ENCODE measurements at places on chromosomes 1 and 21.

- DNase-seq, result no peak
These were observed 390.2 kb downstream of the USH2A start for GRCh38 chr1:216032961-216033614.

GRCh38 chr21:43811262-43812105, 22.1 kb downstream of the RRP1 start:
- no peak for DNase-seq

- no peak for DNase-seq
These were observed 24.1 kb downstream of the COL16A1 start for GRCh38 chr1:31679676-31680230.

DNA sequence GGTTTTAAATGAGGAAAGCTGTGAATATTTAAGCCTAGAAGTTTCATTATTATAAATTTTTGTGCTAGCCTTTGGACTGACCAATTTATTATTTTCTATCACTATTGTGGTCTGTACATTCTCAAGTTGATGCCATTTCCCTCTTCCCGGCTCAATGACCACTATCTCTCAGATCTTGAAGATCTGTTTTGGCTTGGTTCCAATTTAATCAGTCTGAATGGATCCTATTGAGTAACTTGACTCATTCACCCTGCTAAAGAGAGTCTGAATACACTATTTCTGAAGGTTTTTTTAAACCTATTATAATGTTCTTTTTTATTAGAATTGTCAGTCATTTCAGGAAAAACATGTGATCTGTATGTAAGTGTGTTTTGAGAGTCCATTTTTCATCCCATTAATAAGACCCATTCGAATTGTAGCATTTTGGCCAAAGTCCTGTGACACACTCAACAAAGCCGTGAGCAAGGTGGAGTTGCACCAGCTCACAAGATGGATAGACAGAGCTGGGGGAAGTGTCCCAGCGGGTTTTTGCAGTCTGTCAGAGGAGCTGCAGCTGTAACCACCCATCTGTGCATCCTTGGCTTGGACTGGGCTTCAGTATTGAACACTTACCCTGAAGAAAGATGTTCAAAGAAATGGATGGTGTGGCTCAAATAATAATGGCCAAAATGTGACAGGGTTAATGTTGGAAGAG, 145.6 kb downstream of the NFIA start:
- no peak for DNase-seq

DNA sequence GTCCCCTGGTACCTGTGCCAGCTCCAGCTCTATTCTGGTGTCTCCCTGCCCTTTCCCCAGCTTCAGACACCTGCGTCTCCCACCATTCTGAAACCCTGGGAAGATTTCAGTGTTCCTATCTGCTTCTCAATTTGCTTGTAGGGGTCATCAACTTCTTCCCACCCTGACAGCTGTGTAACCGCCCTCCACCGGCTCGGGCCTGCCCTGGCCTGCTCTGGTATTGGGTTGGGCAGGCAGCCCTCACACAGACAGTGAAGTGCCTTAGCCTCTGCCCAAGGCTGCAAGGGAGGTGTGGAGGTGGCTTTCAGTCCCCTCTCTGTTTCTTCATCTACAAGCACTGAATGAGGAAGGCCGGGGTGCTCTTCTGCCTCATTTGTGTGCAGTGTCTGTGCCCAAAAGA, 97.2 kb downstream of the LAMC2 start:
- DNase-seq, result no peak

- no peak for DNase-seq
These were observed 113.1 kb downstream of the PCBP3 start for GRCh38 chr21:45756669-45757068.

- DNase-seq, result no peak
These were observed 49.0 kb downstream of the BRINP2 start for GRCh38 chr1:177219554-177220458.

DNA sequence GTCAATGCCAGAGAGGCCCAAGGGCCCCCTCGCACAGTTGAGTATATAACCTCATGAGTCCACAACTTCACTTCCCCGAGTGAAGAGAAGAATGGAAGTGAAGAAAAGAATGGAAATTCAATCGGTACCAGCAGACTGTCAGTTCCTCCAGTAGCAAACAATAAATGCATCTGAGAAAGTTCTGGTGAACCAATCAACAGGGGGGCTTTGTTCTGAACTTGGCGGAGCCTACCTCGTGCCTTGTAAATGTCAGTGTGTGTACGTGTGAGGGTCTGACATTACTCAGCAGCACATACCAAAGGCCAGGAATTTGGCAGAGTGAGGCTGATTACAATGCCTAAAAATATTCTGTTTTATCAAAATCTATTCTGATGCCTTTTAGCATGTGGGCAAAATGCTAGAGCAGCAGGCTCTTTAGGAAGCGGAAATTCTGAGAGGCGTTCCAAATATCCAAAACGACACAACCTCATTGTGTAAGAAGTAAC, 238.5 kb downstream of the LTN1 start:
- no peak for DNase-seq

- DNase-seq, result no peak
These were observed 19.6 kb downstream of the BACH1 start for GRCh38 chr21:29318354-29318753.

GRCh38 chr1:62356257-62356835, 37.1 kb upstream of the KANK4 start:
- DNase-seq, result no peak

GRCh38 chr21:44566403-44566802, 7.1 kb upstream of the KRTAP10-4 start:
- no peak for DNase-seq

- DNase-seq, result no peak
These were observed 162.0 kb upstream of the C1orf174 start for GRCh38 chr1:4062041-4062440.

GRCh38 chr1:61273167-61273705, 190.9 kb downstream of the NFIA start:
- no peak for DNase-seq

GRCh38 chr1:209421186-209421585, 162.3 kb upstream of the CAMK1G start:
- no peak for DNase-seq

DNA sequence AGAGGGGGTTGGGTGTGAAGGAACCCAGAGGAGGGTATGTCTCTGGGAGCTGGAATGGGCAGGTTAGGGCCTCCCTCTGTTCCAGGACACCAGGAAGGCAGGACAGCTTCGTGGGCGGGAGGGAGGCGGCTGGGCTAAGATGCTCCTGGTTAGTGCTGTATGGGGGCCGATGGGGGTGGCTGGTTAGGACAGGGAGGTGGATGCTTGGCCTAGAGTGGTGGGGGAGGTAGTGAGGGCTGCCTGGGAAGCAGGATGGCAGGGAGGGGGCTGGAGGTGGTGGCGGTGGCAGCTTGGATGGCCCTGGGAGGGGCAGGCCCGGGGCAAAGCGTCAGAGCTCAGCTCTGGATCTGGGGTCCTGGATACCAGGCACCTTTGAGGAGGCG, 6.2 kb upstream of the MMP23B start:
- DNase-seq, result no peak

GRCh38 chr1:67892476-67893125, 59.3 kb upstream of the GNG12 start:
- DNase-seq, result no peak

- no peak for DNase-seq
These were observed 16.9 kb upstream of the PTTG1IP start for GRCh38 chr21:44890338-44890931.

GRCh38 chr1:65813956-65814355, 21.3 kb downstream of the PDE4B start:
- no peak for DNase-seq
